ENCODE measurements at places on chromosomes 6 and 20.

- no peak for DNase-seq
These were observed 539.2 kb downstream of the MEI4 start for GRCh38 chr6:78192057-78192456.

GRCh38 chr6:164967102-164967501 is 342.3 kb downstream of the C6orf118 start:
- no peak for DNase-seq

GRCh38 chr20:35541118-35541782 is 628 bp upstream of the ERGIC3 start:
- no peak for DNase-seq

GRCh38 chr6:31394381-31394780 is 9.0 kb upstream of the MICA start:
- no peak for DNase-seq

DNA sequence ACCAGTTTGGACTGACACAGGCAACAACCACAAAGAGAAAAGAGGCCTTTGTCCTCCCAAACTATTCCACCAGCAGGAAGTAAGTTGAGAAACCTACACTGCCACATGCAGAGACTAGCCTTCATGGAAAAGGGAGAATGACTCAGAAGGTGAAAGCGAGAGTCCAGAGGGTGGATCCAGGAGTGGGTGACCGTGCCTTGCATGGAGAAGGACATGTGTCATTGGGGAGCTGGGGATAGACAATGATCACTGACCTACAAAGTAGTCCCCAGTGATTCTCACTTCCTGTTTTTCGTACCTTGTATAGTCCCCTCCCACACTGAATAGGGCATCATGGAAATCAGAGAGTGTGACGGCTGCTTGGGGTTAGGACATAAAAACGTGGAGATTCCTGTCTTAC is 91.9 kb downstream of the MYLK4 start:
- DNase-seq: no peak

GRCh38 chr6:12008366-12009179 is 3.5 kb upstream of the HIVEP1 start:
- no peak for DNase-seq

DNA sequence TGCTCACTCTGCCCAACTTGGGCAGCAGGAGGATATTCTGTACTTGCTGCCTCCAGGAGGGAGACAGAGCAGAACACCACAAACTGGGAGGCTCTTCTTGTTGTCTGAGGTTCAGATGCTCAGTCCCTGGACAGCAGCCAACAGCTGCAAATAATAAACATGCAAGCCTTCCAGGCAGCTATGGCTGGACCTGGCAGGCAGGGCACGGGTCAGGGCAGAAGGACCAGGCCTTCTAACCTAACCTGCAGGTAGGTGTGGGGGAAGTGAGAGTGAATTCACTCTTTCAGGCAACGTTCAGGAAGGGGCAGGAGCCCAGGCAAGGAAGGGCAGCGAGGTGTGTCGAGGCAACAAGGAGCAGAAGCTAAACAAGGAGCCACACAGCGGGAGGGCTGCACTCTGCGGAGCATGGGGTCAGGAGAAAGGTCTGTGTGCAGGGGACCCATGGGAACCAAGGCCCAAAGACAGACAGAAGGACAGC is 31.5 kb downstream of the NINL start:
- DNase-seq: no peak

- DNase-seq: no peak
These were observed 47.7 kb upstream of the POLR1H start for GRCh38 chr6:30013291-30013922.

DNA sequence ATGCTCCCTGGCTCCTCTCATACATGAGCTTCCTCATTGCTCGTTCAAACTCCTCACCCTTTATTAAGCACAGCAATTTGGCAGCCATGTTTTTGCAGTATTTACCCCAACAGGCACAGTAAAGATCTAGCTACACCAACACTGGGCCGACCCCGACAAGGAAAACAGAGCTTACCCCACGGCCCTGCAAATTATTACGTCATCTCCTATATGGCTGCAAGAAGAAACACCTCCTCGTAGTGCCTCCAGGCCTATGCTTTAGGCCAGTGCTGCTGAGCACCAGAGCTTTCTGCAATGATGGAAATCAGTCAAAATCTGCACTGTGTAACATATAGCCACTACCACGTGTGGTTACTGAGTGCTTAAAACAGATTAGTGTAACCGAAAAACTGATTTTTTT is 26.7 kb downstream of the TMC2 start:
- DNase-seq: no peak

- DNase-seq: peak; percentile 92
These were observed 58.6 kb downstream of the SYNJ2 start for GRCh38 chr6:158040051-158040803.

- DNase-seq: peak; percentile 70
These were observed 108.7 kb upstream of the TMEM170B start for GRCh38 chr6:11428895-11429294.

DNA sequence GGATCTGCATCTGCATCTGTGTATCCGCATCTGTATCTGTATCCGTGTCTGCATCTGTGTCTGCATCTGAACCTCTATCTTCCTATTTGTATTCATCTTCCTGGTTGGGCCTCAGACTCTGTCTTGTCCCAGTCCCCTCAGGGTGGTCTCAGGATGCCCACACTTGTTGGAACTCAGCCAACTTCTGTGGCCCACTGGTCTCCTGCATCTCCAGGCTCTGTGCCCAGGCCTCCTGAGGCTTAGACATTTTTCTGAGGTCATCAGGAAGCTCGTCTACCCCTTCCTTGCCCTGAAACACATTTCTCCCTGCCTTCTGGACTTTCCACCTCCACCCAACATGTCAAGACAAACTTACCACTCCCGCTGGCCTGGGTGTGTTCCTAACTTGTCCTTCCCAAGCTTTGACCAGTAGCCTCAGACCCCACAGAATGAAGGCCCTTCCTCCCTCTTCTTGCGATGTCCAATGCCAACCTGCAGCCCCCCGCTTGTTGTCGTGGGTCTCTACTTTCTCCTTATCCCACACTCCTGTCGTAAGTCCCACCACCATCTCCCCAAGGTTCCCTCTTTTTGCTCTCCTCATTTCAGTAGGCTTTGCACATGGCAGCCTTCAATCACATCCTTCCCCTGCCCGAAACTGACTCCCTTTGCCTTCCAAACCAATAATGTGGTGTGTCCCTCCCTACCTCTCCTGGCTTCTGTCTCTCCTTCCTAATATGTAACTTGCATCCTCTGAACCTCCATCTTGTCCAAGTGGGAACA is 176.5 kb downstream of the DLL1 start:
- DNase-seq: no peak

- no peak for DNase-seq
These were observed 43.1 kb downstream of the PANK2 start for GRCh38 chr20:3932277-3932676.

DNA sequence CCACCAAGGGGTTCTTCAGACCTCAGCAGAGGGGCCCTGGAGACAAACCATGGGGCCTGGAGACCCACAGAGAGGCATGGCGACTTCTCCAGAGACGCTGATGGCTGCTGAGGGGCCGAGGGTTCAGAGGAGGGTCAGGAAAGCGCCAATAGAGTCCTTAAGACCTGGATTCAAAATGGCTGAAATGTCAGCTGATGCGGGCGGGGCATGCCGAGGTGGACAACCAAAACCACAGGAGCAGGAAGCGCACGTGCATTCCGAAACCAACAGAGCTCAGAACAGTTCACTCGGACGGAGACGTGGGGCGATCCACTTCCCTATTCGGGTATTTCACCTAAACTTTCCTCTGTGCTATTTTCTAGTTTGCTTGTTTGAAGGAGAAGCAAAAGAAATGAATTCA is 99.9 kb upstream of the RIN2 start:
- no peak for DNase-seq

DNA sequence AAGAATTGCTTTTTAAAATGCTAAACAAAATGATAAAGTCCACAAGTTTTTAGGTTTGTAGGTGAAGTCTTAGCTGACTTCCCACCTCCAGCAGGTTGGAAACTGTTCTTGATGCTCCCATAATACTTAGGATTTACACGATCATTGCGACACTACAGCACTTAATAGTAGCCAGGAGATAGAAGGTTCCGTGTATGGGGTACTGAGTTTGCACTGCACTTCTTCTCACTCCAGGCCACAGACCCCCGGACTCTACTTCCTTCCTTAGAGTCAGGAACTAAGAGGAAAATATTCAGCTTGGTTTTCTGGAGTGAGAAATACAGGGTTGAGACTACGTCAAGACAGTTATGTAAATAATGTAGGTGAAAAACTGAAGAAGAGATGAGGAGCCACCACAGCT is 56.1 kb upstream of the SGK1 start:
- no peak for DNase-seq

DNA sequence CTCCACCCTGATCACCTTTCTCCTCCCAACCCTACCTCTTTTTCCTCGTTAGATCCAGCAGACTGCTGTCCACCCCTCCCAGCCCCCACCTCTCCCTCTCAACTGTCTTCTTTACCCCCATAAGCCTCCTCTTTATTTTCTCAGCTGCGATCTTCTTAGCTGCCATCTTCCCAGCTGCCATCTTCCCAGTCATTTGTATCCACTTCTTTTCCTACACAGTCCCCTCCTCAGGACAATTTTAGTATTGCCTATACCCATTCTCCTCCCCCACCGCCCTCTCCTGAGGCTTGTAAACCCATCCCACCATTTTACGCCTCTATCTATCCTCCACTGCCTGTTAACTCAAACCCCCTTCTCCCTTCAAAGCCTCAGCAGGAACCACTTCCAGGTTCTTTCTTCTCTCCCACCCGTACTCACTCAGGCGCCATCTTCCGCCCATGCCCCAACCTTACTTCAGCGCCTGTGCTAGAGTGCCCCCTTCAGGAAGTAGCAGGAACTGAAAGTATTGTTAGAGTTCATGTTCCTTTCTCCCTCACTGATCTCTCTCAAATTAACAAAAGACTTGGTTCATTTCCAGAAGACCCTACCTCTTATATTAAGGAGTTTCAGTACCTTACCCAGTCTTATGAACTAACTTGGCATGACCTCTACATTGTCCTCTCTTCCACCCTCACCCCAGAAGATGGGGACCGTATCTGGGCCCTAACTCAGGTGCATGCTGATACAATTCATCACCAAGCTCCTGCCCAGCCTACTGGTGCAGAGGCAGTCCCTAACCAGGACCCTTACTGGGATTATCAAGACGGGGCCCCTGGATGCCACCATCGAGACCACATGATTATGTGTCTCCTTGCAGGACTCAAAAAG is 236.0 kb downstream of the ADGRG6 start:
- DNase-seq: no peak

GRCh38 chr6:34381081-34381480 is 11.4 kb downstream of the NUDT3 start:
- DNase-seq: no peak

GRCh38 chr20:49272654-49273053 is 5.2 kb downstream of the ZNFX1 start:
- DNase-seq: no peak

DNA sequence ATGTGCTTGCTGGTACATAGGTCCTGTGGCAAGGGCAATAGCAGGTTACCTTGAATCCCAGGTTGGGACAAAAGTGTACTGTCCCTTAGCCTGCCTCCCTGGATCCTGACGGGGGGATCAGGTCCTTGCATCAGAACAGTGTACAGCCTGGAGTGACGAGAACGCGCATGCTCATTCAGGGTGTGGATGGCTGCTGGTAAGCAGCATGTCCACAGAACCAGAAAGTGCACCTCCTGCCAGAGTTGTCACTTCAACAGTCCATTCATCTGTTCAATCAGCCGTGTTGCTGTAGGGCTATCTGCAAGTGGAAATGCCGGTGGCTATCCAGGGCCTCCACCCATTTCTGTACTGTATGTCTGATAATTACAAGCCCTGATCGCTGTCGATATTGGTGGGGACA is 236.3 kb upstream of the SOX4 start:
- DNase-seq: no peak

- no peak for DNase-seq
These were observed at the start of gene BACH2 for GRCh38 chr6:90296341-90297114. Gene BACH2, minus strand, starts transcription at chr6:90296843. Its CDS starts 287,999 bp downstream, at chr6:90008844.

DNA sequence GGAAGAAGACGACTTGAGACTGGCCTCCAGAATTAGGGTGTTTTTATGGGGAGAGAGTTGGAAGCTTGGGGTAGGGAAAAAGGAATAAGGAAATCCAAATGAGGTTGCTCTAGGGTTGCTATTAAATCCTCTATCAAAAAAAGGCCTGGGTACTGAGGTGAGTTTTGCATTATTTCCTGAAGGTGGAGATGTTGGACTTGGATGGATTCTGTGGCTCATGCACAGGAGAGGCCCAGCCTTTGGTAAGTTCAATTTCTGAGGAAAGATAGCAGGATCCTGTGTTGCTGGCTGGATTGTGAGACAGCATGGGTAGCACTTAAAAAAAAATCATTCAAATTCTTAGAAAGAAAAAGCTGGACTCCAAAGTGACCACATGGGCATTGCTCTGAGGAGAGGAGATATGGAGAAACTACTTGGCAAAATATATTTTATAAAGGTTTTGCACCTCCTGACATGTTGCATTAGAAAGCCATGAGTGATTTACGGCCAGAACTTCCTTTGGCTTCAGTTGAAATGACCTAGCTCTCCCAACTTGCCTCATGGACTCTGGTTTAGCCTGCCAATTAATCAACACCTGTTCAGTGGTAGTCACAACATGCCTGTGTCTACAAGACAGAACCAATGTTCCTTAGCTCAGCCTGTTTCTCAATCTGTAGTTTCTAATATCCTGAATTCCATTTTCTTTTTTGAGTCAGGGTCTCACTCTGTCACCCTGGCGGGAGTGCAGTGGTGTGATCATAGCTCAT is 152.1 kb upstream of the RALGAPA2 start:
- no peak for DNase-seq

DNA sequence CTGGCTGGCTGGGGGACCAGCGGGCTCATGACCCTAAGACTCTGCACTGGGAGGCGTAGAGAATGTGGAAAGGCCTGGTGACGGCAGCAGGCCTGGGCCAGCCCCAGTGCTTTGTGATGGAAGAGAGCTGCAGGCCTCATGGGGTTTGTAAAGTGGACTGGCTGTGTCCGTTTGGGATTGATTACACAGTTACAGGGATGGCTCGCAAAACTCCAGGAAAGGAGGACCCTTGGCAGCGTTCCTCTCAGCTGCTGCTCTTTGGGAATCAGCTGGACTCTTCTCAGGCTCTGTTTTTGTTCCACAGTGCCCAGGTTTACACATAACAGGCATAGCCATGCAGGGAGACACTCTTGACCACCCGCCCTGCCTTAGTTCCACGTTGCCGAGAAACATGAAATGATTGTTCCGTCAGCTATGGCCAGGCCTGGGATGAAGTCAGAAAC is 89.0 kb downstream of the SLX4IP start:
- no peak for DNase-seq

DNA sequence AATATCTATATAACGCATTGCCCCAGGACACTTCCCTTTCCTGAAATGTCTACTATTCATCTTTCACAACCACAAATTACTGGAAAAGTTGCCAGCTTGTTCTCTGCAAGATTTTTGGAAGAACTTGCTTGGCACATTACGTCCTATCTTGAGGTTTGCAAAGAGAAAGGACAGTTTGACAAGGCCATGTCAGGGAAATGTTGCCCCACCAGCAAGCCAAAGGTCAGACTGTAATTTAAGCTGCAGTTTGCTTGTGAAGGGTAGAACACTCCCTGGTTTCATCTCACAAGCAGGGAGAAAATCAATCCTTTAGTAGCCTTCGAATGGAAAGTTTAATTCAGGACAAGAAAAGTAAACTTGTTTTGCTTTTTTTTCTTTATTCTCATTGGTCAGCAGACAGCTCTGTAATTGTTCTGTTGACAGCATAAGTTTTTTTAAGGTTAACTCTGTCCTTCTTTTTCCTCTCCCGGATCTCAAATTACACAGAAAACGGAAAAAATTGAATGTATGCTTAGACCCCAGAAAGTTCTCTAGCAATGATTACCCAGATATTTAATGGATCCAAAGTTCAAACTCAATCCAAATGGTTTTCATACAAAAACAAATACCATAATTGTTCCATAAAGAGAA is 541.8 kb upstream of the NRSN1 start:
- no peak for DNase-seq

GRCh38 chr20:47956268-47956995 is 171.2 kb upstream of the SULF2 start:
- no peak for DNase-seq
